ENCODE measurements at places on chromosomes 4 and X.

DNA sequence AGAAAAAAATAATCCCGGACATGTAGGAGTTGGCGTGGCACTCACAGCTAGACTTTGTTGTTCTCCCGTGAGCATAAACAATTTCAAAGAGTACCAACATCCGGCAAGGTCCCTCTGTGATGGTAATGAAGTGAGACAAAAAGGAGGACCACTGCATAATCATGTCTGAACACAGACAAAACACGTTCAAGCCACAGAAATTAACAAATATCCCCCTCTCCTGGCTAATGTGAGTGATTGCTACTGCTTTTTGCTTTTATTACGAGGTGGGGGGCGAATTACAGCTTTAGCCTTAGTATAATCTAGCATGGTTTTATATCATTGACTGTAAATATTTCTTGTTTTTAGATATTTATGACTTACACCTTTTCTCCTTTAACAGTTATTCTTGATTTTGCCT is 118.5 kb downstream of the PLS3 start:
- no peak for DNase-seq

DNA sequence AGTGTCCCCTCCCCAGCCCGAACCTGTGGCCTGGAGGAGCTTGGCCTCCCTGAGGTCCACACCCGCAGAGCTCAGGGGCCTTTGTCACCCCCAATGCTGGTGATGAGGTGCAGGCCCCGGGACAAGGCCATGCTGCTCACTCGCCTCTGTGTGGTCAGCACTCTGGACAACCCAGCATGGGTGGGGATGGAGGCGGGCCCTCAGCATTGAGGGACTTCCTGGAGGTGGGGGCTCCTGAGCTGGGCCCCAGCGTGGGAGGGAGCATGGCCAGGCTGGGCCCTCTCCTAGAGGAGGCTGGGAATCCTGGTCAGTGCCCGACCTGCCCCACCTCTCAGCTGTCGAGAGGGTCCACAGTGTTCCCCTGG is 30.6 kb downstream of the TACC3 start:
- DNase-seq = no peak

DNA sequence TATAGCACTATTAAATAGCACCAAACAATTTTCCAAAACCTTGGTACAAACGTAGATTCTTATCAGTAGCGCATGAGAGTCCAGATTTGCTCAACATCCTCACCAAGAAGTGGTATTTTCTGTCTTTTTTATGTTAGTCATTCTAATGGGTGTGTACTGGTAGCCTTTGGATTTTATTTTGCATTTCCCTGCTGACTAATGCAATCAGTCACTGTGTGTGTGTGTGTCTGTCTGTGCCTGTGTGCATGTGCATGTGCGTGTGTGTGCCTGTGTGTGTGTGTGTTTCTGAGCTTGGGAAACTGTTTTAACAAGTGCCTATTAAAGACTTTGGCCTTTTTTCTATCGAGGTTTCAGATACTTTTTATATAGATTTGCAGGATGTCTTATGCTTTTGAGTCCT is 82.2 kb upstream of the MAGEA10 start:
- no peak for DNase-seq

DNA sequence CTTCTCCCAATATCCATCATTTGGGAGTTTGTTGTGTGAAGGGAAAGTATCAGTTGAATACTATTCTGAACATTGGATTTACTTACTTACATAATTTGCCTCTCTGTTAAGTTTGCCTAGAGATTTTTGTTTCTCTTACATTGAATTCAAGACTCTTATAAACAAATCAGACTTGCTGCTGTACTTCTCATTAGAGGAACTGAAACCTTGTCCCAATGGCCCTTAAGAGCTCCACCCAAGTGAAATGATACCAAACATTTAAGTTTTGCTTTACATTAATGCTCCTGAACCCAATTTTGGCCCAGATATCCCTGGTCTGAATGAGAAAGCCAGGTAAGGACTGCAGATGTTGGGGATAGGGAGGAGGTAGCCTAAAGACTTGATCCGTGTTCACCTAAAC is 32.0 kb downstream of the HAND2 start:
- no peak for DNase-seq

DNA sequence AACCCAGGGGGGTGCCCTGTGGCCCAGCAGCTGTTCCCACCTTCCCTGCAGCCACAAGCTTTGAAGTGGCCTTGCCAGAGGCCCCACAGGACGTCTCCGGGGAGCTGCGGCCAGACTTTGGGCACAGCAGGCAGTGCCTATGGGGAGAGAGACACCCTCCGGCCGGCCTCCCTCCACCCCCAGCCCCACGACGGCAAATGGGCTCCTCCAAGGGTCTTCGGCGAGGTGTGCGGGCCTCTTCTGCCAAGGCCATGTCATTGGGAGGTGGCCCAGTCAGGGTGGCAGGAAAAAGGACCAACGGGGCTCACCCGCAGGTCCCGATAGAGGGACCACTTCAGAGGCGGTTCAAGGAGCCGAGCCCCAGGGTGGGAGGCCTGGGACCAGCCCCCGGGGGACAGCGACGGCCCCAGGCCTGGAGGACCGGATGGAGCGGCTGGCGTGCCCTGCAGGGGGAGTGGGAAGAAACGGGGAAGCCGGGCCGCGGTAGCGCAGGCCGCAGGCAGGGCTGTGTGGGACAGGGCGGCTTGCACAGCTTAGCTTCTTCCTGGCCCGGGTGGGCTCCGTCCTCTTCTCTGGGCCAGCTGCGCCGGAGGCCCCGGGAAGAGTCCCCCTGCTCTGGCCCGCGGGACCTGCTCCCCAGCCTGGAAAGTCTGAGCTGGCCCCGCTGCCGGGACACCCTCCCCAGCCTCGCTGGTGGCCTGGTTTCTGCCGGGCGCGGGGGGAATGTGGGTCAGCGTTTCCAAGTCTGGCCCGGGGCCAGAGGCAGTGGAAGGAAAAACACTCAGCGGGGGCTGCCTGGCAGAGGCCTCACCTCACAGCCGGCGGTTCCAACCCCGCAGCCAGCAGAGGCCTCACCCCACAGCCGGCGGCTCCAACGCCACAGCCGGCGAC is 21.9 kb upstream of the SPON2 start:
- DNase-seq = no peak

DNA sequence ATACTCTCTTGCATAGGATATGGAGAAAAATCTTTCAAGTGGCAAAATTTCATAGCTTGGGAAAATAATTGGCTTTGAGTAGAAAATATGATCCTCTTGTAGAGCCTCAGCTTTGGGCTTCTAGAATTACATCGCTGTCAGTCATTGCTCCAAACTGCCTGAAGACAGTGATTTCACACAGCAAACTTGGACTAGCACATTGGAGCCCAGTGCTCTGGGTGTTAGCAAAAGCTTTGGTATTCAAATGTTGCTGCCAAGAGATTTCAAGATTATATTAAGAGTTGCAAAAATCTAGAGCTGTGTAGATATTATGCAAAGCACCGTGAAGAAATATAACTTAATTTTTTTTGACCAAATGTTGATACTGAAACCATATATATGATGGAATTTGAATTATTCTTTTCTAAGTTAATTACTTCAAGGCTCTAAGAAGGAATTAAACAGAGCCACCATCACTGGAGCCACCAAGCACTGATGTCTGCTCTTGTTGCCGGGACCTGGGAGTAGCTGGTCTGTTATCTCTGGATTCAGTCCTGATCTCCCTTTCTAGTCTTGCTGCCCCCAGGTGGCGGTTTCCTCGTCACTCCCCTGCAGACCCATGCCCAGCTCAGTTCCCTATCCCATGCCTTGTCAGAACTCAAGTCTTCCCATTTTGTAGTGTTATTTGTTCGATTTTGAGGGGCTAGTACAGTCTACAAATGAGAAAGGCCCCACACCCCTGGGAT is 260.7 kb upstream of the SFRP2 start:
- no peak for DNase-seq

GRCh38 chr4:36610628-36611027 is 329.2 kb downstream of the DTHD1 start:
- DNase-seq = no peak

DNA sequence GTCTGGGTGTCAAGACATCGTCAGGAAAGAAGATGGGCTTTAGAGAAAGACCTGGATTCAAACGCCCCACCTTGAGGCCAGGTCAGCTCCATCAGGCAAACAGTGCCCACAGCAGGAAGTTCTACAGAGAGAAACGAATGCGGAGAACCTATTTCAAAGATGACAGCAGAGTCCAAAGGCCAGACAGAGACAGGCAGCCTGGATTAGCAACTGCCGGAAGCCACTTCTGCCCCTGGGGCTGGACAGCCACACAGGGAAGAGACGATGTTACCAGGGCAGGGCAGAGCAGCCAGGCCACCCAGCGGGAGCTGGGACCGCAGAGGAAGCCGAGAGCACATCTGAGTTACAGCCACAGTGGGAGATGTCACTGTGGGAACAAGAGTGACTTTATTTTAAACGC is 1.2 kb downstream of the C4orf50 start:
- no peak for DNase-seq

DNA sequence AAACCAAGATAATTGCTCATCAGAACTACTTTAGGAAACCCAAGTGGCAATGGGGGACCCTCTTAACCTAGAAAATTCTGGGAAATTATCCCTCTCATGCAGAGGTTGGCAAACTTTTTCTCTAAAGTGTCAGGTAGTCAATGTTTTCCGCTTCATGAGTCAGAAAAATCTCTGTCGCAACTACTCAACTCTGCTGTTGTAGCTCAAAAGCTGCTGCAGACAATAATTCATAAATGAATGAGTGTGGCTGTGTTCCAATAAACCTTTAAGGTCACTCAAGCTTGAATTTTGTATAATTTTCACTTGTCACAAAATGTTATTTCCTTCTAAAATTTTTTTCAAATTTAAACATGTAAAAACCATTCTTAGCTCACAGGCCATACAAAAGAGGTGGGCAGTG is 193.4 kb upstream of the MID1 start:
- DNase-seq = no peak

DNA sequence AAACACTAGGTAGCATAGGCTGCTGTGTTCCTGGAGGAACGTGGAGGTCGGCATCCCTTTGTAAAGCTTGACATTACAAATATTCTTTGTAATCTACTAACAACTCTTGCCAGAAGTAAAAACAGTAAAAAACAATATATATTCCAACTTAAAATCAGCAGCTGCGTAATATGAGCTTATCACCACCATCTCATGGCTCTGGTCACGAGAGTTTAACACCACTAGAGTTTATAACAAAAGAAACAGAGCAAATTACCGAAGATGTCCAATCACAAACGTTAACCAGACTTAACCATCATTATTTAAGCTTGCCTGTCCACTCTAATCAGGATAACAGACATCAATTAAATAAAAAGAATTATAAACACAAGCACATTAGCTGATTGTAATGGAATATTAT is 236.7 kb downstream of the PCDH7 start:
- DNase-seq = no peak

GRCh38 chrX:112785344-112785743 is 55.3 kb downstream of the AMOT start:
- DNase-seq = no peak

DNA sequence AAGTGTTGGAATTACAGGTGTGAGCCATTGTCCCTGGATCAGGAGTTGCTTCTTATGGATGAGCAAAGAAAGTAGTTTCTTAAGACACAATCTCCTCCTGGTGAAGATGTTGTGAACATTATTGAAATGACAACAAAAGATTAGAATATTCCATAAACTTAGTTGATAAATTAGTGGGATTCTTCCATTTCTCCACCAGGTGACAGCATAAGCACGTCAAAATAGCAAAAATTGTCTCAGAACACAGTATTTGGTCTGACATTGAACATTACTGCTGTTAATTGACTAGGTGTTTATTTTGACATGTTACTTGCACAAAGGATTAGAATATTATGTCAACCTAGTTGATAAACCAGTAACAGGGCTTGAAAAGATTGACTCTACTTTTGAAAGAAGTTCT is 21.6 kb downstream of the CLDN34 start:
- no peak for DNase-seq

DNA sequence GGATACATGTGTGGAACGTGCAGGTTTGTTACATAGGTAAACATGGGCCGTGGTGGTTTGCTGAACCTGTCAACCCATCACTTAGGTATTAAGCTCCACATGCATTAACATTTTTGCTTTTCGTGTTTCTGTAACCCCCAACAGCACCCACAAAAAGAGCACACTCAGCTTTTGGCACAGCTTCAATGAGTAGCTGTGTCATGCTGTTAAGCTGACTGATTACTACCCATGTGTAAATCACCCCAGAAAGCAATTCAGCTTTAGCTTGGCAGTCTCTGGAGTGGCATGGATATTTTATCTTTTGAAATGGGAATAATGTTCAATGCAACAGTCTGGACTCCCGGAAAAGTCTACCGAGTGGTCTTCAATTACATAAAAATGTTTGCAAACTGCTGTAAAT is 734.3 kb downstream of the STIM2 start:
- no peak for DNase-seq

- DNase-seq = peak; percentile 1
Measured at GRCh38 chrX:153460826-153461225, 9.6 kb downstream of the HAUS7 start.

- no peak for DNase-seq
Measured at GRCh38 chrX:107857837-107858236, 32.2 kb downstream of the MID2 start.

All from anterior cingulate cortex (tissue), 58 donors.